ENCODE measurements at places on chromosomes 6 and 20.
A peak's percentile ranks its signal among the peaks of the same experiment; 100 is the strongest.

- DNase-seq = no peak
Observed at GRCh38 chr20:44228465-44229258, 18.1 kb upstream of the OSER1 start.

GRCh38 chr6:43673444-43674084, 14.0 kb downstream of the MRPS18A start:
- DNase-seq = no peak

DNA sequence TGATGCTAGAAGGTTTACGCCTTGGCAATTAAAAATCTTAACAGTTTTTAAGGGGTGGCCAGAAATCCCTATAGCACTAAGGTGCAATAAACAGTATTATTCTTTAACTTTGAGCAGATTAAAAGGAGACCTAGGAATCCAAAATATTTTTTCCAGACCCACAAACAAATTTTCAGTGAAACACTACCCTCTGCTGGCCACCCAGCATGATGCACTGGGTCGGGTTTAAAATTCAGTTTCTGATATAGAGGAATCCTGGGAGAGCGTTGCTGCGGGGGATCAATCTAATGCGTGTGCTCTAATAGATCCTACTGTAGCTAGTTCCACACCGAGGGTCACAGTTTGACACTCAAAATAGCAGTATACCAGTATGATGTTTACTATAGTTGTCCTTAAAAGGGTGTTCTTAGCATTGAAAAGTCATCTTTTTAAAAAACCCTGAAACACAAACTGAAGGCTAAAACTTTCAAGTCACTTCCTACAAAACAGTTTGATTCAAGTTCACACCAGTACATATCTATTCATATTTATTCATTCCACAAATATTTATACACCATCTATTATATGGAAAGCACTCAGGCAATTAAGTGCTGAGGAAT, 10.2 kb downstream of the UBE3D start:
- no peak for DNase-seq

GRCh38 chr20:63525971-63526370, 5.4 kb downstream of the PPDPF start:
- DNase-seq = no peak

- no peak for DNase-seq
Observed at GRCh38 chr6:63213325-63213724, 2.1 kb downstream of the FKBP1C start.

- DNase-seq = no peak
Observed at GRCh38 chr20:41587956-41588355, 30.2 kb downstream of the CHD6 start.

GRCh38 chr6:30611150-30611855, 5.7 kb downstream of the PPP1R10 start:
- no peak for DNase-seq

DNA sequence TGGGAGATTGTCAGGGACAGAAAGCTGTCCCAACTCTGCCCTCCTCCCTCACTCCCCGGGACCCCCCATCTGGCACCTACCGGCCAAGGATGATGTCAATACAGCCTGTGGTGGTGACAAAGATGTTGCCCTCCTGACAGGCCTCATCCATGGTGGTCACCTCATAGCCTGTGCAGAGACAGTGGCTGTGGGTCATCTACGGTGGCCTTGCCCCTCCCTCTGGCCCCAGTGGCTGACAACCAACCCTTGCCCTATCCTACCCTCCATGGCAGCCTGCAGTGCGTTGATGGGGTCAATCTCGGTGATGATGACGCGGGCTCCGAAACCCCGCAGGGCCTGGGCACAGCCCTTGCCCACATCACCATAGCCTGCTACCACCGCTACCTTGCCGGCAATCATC, 12.7 kb downstream of the AHCY start:
- no peak for DNase-seq

DNA sequence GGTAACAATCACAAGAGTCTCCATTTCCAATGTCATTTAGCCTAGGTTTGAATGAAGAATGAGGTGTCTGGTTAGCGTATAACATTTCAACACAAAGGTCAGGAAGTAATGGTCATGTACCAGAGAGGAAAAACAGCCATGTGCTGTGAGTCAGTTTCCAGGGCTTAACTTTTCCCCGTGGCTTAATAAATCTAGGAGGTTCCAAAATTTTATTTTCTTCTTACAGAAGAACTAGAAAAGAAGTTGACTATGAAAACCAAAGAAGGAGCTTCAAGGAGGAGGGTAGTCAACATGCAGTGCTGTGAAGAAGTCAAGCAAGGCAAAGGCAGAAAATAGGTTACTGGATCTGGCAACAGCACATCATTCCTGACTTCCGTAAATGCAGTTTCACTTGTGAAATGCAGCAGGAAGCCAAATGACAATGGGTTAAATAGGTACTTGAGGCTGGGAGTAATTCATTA, 8.4 kb upstream of the GABRR2 start:
- no peak for DNase-seq

GRCh38 chr20:34546751-34547181, 11.8 kb upstream of the MAP1LC3A start:
- DNase-seq = no peak

DNA sequence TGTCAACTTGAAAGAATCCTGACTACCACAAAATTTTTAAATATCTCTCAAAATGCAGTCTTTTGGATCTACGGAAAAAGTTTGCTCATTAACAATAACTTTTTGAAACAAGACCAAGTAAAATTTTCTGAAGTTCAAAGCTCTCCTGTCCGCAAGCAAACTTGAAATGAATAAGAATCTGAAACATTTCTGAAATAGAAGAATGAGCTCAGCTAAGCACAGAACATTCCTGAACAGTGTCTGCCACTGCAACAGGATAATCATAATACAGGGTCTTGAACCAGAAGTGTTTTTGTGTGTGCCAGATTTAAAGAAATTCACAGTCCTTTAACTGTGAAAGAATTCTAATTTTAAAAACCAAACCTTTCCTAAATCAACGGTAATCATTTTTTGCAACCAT, 49.1 kb upstream of the TASP1 start:
- no peak for DNase-seq

DNA sequence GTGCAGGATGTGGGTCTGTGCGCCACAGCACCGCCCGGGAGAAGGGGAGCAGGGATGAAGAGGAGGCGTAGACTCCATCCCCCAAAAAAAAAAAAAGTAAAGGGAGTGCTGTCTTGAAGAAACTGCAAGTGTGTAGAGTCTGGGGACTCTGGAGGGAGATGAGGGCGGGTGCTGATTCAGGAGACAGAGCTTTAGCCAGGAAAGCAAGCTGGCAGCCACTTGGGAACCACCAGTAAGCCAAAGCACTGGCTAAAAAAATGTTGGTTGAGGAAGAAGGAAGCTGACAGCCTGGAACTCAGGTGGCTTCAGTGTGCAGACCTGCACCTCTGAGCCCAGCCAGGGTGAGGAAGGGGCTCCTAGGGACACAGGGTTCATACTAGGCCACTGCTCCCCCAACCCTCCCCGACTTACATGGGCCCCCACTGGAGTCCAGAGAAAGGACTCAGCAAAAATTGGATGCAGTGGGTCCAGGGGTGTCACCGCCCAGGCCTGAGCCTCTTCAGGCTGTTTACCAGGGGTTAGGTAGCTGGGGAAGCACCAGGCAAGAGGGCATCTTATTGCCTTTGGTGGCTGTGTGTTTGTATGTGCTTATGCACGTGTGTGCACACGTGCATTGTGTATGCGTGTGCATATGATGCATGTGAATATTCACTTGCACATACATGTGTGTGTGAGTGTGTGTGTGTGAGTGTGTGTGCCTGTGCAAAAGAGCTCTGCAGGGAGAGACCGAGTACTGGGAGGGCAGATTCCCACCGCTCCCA, 153.5 kb upstream of the MLN start:
- DNase-seq = no peak

- no peak for DNase-seq
Observed at GRCh38 chr6:151763938-151764680, 43.4 kb upstream of the ESR1 start.

- no peak for DNase-seq
Observed at GRCh38 chr6:22954749-22955385, 385.5 kb downstream of the HDGFL1 start.

DNA sequence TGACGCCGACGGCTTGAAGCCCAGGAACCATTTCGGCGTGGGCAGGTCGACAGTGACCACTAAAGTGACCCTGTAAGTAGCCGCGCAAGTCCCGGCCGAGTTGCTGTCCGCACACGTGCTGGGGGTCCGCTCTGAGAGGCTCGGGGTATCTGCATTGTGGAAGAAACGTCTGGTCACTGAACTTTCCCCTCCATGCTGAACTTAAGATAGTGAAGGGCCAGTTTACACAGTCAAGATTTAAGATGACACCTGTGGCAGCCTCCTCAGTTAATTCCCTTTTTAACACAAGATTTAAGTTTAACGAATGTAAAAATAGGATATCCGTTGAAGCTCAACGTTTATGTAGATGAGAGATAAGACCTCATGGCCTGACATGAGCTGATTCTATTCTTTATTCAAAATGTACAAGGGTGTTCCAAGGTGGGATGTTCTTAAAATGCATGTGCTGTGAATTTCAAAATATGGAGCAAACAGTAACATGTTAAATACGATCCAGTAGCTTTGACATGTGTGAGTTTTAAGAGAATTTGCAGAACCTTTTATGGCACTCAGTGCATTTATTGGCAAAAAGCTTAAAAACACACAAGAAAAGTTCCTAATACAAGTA, 116.2 kb downstream of the RTN4IP1 start:
- DNase-seq = no peak

DNA sequence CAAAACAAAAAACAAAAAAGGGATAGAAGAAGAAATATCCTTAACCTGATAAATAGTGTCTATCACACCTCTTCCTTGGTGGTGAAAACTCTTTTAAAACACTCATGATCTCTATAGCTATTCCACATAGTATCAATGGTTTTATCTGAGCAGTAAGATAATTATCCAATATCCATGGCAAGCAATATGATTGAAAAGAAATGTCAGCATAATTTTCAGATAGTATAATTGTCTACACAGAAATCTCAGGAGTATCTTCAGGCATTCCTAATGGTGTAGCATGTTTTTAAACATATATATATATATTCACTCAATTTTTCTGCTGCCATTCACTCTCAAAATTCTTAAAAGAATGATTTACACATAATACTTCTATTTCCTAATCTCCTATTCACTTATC, 938.0 kb upstream of the SLC35B3 start:
- DNase-seq = no peak

GRCh38 chr20:32670773-32671455, 2.8 kb downstream of the C20orf203 start:
- DNase-seq = no peak

DNA sequence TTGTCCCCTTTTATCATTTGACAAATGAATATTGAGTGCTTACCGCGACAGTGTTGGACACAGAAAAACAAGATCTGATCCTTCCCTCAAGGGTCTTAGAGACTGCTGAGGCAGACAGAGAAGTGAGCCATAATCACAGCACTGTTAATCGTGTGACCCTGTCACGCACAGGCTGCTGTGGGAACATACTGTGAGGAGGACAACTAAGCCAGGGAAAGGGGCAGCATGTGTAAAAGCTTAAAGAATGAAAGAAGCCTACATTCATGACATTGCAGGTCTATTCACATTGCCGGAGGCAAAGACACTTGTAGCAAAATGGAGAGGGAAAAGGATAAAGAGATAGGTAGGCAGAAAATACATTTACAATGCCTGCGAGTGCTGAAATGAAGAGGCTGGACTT, 32.7 kb downstream of the TRDN start:
- DNase-seq = no peak

- DNase-seq = no peak
Observed at GRCh38 chr6:152952866-152953509, 29.9 kb downstream of the FBXO5 start.

DNA sequence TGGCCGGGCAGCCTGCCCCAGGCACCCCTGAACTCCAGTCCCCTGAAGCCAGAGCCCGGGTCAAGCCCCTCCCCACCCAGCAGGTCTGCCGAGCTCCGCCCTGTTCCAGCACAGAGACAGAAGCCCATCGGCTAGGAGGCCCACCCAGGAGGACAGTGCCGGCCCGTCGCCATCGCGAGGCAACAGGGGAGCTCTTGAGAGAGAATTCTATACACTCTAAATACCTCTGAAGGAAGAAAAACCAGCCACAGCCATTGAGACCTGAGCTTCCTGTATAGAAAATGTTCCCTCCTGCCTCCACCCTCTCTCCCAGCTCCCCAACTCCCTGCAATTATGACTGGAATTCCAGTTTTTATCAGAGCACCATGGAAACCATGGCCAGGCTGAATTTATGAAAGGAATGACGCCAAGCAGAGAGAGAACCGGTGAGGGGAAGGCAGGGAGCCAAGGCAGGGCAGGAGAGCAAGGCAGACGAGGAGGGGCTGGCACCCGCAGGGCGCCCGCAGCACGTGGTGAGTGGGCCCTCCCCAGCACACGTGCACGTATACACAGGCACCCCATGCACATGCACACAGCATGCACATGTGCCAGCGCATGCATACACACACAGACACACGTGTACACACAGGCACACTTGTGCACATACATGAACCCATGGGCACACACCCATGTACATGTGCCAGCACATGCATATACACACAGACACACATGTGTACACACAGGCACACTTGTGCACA, 27.6 kb upstream of the MRGBP start:
- DNase-seq = peak; percentile 16

DNA sequence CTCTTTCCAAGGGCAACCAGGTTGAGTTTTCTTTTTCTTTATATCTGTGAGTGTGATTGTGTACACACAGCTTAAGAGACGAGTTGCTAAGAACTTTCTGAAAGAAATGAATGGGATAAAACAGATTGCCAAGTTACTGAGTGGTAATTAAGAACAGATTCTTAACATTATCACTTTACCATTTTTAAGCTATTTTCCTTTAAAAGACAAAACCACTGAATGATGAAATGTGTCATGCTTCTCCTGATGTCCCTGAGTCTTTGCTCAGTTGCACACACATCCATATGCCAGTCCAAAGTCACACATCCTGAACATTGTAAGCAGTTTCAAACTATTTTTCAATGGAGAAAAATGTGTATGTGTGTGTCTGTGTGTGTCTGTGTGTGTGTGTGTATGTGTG, 5.5 kb upstream of the DAAM2 start:
- no peak for DNase-seq

DNA sequence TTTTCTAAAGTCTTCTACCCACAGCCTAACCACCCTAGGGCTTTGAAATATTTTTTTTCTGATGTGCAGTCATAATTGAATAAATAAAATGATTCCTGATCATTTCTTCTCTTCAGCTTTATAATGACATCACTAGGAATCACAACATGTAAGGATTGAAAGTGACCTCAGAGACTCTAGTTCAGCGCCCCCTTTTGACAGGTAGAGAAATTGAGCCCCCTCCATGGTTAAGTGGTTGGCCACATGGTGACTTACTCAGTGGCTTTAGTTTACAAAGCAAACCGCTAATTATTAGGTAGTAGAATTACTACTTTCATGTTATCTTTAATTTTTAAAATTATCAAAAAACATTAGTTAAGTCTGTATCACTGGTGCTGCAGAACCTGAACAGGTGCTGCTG, 13.3 kb upstream of the SLC2A12 start:
- DNase-seq = no peak
